ENCODE measurements at places on chromosomes 2 and 18.

DNA sequence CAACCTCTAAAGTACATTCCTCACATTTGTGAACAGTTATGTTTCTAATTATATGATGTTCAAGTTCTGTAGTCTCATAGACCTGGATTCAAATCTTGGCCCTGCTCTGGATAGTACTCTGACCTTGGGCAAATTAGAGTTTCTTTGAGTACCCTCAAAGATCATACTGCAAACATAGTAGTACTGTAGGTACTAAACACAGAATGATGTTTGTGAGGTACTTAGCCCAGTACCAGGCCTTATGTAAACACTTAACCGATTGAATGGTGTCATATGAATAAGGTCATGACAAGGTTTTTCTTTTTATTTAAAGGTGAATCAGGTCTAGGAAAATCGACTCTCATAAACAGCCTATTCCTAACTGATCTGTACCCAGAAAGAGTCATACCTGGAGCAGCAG, 19.1 kb downstream of the SEPTIN2 start:
- no peak for DNase-seq

- no peak for DNase-seq
These were observed 31.3 kb downstream of the HJURP start for GRCh38 chr2:233822781-233823730.

GRCh38 chr2:128604045-128604444, 285.4 kb upstream of the HS6ST1 start:
- no peak for DNase-seq

GRCh38 chr2:214069254-214069653, 341.6 kb upstream of the VWC2L start:
- DNase-seq, result no peak

- no peak for DNase-seq
These were observed 156.5 kb upstream of the LRATD1 start for GRCh38 chr2:14475994-14476393.

GRCh38 chr2:86695053-86695691, 24.9 kb upstream of the RMND5A start:
- no peak for DNase-seq

DNA sequence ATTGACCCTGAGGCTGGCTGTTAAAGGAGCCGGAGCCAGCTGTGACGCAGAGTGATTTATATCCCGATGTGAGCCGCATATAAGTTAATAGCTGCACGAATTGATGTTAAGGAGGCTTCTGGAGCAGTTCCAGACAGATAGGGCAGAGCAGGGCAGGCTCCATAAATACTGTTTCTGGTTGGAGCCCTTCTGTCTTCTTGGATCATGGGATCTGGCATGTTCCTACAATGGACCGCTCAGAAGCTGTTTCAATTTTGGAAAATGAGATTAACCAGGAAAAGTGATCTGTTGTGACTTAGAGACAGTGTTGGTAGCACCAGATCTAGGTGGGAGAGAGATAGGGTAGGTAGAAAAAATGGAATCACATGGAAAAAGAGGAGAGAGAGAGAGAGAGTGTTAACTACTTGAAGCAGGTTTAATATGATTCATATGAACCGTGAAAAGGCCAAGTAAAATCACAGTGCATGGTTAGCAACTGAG, 4.8 kb upstream of the IGFBP5 start:
- DNase-seq, result no peak

GRCh38 chr18:36124841-36125240, 4.3 kb downstream of the SLC39A6 start:
- no peak for DNase-seq

GRCh38 chr2:232485757-232486557, 1.7 kb downstream of the ECEL1 start:
- no peak for DNase-seq

DNA sequence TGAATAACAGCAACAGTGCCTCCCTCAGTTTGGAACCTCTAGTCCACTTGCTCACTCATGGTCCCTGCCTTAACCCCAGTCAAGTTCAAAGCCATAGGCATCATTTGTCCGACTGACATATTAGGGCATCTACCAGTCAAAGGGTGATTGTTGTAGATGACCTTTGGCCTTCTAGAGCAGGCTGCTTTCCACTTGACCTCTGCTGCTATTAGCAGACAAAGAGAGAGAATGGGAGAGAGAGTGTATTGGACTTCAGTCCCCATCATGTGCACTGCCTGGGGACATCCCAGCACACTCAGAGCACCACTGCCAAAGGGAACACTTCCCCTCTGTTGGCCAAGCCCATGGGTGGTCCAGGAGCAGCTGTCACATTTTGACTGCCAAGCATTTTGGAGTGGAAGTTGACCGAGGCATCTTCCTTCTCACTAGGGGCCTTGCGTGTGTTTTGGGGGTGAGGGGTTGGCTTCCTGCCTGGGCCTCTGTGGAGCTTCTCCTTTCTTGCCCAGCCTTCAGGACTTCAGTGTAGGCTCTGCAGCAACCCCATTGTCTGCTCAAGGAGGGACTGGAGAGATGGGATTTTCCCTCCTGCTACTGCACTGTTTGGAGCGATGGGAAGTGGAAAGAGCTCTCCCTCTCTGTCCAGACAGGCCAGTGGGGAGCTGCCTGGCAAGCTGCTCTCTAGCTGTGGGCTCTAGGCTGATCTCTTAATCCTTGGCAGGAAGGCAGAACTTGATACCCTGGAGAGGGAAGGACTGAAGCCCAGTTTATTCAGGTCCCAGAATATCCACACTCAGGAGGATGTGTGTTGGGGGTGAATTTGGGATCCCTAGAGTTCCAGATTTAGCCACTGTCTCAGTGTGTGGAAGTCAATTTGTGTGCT, 68.1 kb downstream of the TMEM247 start:
- no peak for DNase-seq

GRCh38 chr2:236947896-236948295, 137.8 kb upstream of the COPS8 start:
- DNase-seq, result no peak

DNA sequence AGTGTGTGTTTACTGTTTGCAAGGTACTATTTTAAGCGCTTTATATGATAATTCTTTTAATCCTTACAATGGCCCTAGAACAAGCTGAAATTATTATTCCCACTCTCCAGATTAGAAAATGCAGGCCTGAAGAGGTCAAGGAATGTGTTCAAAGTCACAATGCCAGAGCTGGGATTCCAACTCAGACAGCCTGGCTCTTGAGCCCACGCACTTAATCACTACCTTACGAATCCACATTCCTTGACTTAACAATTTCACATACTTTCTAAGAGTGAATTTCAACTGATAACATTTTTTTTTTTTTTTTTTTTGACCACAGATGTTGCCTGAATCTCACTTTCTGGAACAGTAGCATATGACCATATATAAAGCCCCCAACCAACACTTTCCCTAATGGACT, 400.3 kb downstream of the NCKAP5 start:
- no peak for DNase-seq

GRCh38 chr2:30974554-30974953, 163.7 kb downstream of the GALNT14 start:
- DNase-seq, result no peak

DNA sequence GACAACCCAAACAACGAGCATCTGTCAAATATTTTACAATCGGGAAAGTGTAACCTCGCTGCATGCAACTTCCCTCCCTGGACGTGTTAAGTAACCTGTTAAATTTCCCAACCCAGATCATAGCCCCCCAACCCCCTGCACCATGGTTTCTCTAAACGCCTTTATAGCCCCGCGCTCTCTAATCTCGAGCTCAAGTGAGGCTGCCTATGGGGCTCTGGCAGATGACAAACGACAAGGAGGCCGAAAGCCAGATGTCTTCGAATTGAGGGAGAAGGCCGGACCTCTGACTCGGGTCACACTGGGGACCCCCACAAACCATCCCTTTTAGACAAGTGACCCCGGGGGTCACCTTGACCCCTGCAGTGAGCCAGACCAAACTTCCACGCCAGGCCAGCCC, 526 bp downstream of the COX7A2L start:
- DNase-seq, result no peak

- DNase-seq, result no peak
These were observed 714.6 kb downstream of the ERBB4 start for GRCh38 chr2:211823886-211824479.

DNA sequence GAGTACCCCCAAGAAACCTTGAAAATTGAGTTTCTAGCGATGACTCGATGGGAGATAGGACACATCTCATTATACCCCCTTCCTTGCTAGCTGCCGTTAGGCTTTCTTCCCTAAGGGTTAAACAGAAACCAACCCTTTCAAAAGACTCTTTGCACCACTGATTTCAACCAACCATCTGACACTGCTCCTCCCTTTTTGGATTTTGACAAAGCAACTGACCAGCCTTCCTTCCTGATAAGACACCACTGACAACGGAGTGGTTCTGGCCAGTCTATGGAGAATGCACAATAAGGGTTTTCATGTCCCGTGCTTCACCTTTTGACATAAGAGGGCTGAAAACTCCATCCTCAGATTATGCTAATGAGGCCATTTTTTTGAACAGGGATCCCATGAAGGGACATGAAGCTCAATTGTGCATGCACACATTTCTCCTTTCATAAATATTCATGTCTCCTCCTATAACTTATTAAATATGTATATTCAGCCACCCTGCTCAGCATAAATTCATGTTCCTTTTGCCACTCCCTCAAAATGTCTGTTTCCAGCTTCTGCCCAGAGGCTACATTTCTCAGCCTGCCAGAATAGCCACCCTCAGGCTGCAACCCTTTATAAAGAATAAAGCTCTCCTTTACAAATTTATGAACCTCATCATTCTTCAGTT, 52.8 kb upstream of the SLC35F5 start:
- DNase-seq, result no peak

GRCh38 chr18:72041313-72042032, 502.7 kb downstream of the CBLN2 start:
- no peak for DNase-seq

DNA sequence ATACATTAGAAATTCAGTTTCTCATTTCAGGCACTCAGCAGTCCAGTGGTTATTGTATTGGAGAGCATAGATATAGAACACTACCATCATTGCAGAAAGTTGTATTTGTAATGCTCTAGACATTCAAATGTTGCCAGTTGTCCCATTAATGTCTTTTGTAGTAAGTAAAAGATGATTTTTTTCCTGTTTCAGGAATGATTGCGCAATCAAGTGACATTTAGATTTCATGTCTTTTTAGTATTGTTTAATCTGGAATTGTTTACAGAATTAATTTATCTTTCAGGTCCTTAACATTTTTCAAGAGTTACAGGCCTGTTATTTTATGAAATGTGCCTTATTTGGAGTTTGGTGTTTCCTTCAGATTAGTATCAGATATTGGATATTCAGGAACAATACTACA, 134.7 kb downstream of the MSTN start:
- no peak for DNase-seq

GRCh38 chr18:78242806-78243205, 736.8 kb upstream of the SALL3 start:
- no peak for DNase-seq

- no peak for DNase-seq
These were observed 134.4 kb upstream of the ST6GAL2 start for GRCh38 chr2:107020392-107020791.

GRCh38 chr2:69490486-69490885, 53.3 kb upstream of the NFU1 start:
- no peak for DNase-seq

- no peak for DNase-seq
These were observed 71.0 kb upstream of the SP3 start for GRCh38 chr2:174035981-174036742.

- DNase-seq, result no peak
These were observed 85.4 kb downstream of the STPG4 start for GRCh38 chr2:47069628-47070154.

GRCh38 chr18:9900699-9901098, 13.1 kb upstream of the VAPA start:
- no peak for DNase-seq

DNA sequence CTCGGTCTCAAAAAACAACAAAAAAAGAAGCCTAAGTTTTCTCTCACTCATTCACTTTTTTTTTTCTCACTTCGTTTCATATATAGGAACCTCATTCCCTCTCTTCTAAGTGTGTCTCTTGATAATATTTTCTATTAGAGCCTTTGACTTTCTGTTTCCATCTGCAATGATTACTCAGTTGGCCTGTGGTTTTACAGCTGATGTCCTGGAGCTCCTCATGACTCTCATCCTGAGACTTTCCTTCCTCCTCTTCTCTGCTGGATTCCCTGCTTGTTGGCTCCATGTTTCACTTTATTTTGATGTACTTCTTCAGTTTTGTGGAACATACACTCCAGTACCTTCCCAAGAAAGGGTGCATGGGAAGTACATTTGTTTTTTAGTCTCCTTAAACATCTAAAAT, 154.2 kb upstream of the GATA6 start:
- DNase-seq, result no peak

DNA sequence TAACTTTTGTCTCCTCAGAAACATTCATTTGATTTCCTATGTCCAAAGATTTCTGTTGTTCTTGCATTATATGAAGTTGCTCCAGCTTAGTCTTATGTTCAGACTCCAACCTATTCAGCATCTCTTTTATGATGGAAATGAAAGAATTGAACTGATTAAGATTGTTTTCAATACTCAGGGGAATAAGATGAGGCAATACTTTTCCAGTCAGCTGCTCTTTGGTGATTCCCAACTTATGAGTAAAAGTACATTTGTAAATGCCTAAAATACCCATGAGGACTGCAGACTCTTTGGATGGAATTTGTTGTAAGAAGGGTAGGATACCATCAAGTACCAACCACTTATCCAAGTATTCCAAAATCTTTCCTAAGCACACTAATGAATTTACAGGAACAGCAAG, 39.8 kb downstream of the TRAK2 start:
- DNase-seq, result no peak

GRCh38 chr2:102473631-102474030, 605 bp downstream of the SLC9A4 start:
- no peak for DNase-seq

GRCh38 chr2:28670856-28671255, 80.8 kb upstream of the PPP1CB start:
- no peak for DNase-seq

DNA sequence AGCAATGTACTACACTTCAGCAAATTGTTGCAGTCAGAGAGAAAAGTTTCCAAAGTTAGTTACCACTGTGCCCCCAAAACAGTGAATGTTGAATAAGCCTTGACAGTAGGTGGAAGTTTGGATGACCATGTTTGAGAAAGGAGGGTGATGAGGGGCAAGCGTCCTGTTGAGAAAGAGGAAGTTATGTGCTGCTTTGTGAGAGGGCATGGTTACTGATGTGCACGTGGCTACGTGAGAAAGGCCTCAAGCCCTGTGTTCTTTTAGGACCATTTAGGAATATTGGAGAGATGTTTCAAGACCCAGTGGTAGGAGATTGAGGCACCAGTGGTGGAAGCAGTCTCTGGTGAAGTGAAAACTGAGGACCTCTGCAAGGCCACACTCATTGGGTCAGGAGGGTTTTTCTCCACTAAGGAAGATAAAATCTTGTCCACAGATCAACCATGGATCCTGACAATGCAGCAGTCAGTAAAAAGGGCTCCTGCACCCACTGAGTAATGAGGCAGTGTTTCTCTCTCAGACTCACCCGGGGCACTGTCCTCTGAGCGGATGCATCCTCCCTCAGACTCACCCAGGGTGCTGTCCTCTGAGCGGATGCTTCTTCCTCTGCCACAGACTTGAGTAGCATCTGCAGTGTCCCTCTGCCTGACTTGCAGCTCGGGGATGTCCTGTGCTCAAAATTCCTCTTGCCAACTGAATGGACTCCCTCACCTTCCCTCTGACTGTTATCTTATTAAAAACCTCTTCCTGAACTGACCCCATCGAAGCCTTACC, 34.7 kb upstream of the ACTR3 start:
- DNase-seq, result no peak
